Hematopoietic multipotent progenitor cell treated with erythropoietin and hydrocortisone succinate and interleukin-3 and kit ligand, for 8 days (in vitro differentiated cells): ENCODE measurements at places on chromosomes 2 and 18.

DNA sequence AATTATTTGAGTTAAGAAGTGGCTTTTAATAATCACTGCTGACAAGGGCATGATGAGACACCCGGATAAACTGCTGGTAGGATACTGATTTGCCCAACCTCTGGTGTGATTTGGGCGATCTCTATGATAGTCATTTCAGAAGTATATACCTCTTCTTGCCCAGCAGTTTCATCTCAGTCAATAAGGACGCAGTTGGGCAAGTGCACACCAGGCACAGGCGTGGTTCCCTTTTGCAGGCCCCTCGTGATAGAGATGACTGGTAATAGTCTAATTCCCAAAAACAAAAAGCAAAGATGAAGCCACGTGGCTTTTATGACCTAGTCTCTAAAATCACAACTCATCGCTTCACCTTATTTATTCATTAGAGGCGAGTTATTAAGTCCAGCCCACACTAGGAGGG is 246.4 kb downstream of the PRKCE start:
- no peak for DNase-seq

DNA sequence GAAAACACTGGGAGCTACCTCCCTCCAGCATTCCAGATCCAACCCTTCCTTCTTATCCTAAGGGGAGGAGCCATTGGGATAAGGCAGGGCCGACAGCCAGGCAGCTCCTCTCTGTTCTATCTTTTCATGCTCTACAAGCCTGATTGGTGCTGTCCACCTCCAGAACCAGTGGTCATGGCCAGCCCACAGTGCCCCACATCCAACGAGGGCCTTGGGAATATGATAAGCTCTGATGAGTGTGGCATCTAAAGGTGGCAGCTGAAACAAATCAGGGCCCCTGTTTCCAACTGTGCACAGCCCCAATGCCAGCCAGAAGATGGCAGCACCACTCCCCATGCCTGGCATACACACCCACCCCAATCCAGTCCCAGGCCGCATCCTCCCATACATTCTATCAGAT is 329.3 kb downstream of the C1D start:
- DNase-seq = peak; percentile 33

DNA sequence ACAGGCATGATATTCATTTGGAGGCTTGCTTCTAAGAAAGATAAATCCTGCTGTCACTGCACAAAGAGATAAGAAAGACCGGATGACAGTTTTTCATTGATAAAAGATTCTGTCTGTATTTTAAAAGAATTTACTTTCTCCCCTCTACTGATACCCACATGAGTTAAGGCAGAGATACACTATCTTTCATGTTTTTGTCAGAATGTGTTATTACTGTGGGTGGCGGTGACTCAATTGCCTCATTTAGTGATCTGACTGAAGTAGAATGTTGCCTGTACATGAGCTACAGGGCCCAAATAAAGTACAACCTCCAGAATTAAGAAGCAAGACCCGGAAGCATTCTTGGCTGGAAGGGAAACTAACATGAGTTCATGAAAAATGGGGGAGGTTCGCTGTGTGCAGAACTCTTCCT is 480.0 kb downstream of the SLC4A3 start:
- no peak for DNase-seq

- DNase-seq = no peak
These were observed 653 bp upstream of the ANKAR start for GRCh38 chr2:189673661-189674373.

DNA sequence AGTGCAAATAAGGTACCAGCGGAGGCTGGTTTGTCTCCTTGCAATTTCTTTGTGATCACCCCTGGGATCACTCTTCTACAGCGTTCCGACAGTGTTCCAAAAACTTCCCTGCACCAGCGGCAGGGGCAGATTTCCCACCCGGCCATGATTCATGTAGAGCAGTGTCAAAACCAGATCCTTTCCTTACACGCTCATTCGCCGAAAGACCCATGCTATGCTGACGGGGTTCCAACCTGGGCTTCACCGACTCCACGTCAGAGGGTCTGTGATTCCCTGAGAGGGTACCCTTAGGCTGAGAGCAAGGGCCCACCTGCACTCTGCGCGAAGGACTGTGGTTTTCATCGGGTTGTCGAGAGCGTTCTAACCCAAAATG is 423 bp upstream of the TTC27 start:
- peak; percentile 41 for DNase-seq

- DNase-seq = no peak
These were observed 401.9 kb downstream of the MEIS1 start for GRCh38 chr2:66836851-66837250.

- no peak for DNase-seq
These were observed 28.7 kb upstream of the KLF11 start for GRCh38 chr2:10014418-10015190.

DNA sequence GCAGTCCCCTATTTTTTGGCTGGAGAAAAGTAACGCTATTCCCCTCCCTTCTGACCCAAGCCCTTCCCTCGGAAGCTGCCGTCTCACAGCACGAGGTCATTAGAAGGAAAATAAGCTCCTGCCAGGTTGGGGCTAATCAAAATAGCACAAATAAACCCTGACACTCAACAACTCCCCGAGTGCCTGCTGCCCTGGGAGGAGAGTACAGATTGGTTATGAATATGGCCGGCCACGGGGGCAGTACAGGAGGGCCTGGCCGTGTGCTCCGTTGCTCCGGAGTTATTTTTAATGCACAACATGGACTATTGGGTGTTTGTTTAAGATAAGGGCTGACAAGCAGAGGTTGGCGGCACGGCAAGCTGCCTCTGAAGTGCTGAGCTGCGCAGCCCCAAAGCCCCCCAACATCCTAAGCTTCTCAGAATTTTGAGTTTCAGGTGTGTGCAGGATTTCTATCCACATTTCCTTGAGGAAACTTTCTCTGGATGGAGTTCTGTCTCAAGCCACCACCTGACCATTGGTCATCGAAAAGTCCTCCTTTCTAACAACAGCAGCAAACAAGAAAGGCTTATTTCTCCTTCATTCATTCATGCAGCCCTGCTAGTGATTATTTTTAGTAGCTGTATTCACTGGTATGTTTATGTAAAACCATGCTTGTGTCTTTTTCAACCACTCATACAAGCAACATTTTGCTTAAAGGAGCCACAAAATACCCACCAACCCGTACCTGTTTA is 58.7 kb downstream of the PAX3 start:
- no peak for DNase-seq

- DNase-seq = no peak
These were observed 911.5 kb upstream of the SOX11 start for GRCh38 chr2:4780679-4781078.

- no peak for DNase-seq
These were observed 32.7 kb downstream of the ALMS1 start for GRCh38 chr2:73418343-73418742.

DNA sequence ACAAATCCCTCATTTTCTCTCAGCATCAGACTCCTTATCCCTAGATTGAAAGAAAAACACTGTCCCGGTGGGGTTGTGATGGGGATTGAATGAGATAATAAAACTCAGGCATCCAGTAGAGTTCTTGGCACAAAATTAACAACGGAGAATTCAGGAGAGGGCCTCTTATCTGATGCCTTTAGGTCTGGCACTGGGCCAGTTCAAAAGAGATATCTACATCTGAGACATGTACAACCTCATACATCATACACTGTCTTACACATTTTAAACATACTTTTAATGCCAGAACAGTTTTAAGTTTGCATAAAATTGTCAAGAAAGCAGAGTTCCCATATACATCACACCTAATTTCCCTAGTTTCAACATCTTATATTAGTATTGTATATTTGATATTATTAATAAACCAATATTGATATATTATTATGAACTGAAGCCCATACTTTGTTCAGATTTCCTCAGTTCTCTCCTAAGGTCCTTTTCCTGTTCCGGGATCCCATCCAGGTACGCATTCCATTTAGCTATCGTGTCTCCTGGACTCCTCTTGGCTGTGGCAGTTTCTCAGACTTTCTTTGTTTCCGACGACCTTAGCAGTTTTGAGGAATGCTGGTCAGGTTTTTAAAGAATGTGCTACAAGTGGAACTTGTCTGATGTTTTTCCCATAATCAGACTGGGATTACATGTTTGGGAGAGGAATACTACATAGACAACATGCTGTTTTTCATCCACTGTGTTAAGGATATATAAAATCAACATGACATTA is 27.8 kb downstream of the NXPH2 start:
- DNase-seq = no peak

GRCh38 chr18:22951823-22952222 is 18.7 kb downstream of the RBBP8 start:
- no peak for DNase-seq

DNA sequence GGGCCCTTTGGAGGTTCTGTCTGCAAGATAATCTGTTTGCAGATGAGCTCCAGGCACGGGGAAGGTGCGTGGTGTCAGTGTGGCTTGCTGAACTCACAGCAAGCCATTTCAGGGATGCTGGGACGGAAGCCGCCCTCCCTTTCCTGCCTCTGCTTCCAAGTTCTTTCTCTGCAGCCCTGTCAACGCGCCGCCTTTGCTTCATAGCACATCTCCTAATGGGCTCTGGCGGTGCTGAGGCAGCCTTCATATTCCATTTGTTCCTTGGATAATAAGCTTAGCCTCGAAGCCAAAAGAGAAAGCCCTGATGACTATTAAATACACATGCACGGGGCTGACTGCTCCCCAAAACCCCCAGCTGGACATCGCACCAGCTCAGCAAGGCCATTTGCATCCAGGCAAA is 81.7 kb upstream of the TAF1B start:
- no peak for DNase-seq

- DNase-seq = no peak
These were observed 194.8 kb upstream of the ACVR2A start for GRCh38 chr2:147649998-147650397.

- DNase-seq = no peak
These were observed 1396.2 kb upstream of the PIK3C3 start for GRCh38 chr18:40558706-40559392.

- no peak for DNase-seq
These were observed 808.7 kb upstream of the PIK3C3 start for GRCh38 chr18:41146301-41146700.

- DNase-seq = no peak
These were observed 73.5 kb downstream of the COLEC12 start for GRCh38 chr18:427005-427404.

DNA sequence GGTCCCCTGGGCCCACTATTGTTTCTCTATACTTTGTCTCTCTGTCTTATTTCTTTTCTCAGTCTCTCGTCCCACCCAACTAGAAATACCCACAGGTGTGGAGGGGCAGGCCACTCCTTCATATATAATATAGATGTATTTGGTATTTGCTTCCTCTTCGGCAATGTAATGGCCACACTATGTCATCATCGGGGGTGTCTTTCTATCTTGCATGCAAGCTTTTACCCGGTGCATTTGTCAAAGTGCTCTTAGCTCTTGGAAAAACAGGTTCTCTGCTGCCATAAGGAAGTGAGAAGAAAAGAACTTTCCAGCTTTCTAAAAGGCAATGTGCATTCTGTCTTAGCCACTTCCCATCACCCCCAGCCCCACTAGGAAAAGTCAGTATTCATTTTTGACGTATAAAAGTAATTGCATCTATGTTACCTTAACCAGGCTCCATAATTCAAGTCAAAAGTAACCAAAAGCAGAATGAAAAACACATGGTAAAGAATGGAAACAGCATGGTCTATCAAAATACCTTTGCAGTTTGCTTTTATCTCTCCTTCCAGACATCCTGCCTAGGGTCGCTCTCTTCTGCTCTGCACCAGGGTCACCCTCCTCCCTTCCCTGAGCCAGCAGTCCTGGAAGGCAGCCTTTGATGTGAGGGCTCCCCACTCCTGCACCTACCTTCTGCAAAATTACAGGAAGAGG is 27.2 kb upstream of the FHL2 start:
- DNase-seq = peak; percentile 76

DNA sequence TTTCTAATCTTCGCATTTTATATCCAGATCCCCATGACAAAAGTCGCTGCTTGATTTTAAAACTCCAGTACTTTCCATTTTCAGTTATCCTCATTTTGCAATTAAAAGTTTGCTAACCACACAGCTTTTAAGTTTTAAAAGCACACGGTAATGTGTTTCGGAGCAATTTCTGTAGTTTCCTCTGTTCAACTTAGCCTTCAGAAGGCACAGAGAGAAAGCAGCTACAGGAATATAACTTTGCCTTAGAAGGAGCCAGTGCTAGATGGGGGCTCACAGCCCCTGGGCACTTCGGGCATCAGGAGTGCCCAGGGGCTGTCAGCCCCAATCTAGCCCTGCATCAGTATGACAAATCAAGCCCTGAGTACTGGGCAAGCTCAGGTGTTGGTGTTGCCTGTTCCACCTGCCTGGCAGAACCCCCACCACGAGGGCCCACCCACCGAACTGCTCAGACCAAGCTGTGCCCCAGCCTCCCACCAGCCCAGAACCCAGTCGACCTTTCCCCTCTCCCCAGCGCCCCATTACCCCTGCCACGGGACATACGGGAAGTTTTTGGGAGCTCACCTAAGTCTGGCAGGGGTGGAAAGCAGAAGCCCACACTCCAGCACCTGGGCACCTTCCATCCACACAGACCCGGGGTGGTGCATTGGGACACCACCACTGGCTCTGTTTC is 47.3 kb downstream of the TRABD2A start:
- DNase-seq = no peak

DNA sequence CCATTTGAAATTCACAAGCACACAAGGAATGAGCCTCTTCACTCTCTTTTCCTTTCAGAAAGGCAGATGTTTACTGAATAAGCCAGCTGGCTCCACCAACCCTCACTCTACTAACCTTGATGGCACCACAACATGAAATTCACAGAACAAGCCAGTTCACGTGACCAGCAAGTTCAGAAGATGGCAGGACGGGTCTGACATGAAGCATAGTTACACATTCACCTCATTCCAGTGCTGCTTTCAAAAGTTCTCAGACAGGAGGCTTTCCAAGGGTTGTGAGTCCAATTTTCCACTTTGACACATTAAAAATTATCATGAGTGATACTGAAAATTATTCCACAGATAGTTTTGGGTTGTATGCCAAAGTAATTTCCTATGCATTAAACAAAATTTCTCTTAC is 74.2 kb upstream of the MBOAT2 start:
- no peak for DNase-seq

GRCh38 chr2:150350500-150350899 is 137.0 kb downstream of the RND3 start:
- DNase-seq = no peak

DNA sequence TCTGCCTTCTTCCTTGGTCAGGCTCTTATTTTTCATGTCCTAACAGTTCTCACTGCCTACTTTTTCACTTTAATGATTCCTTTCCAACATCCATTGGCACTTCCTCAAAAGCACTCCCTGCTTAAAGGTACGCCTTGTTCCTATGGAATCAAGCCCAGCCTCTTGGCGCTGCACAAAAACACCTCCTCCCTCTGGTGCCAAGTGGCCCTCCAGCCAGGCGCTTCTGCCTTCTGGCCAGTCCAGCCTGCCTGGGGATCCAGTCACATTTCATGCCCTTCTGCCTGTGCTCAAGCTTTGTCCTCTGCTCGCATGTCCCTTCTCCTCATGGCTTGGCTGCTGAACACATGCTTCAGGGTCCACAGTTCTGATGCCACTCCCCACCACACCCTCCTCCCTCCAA is 6.3 kb downstream of the TPRKB start:
- DNase-seq = no peak

GRCh38 chr18:60984510-60984909 is 348.7 kb upstream of the CDH20 start:
- DNase-seq = no peak
